ENCODE measurements at places on chromosomes 2 and 18.
A peak's percentile ranks its signal among the peaks of the same experiment; 100 is the strongest.

DNA sequence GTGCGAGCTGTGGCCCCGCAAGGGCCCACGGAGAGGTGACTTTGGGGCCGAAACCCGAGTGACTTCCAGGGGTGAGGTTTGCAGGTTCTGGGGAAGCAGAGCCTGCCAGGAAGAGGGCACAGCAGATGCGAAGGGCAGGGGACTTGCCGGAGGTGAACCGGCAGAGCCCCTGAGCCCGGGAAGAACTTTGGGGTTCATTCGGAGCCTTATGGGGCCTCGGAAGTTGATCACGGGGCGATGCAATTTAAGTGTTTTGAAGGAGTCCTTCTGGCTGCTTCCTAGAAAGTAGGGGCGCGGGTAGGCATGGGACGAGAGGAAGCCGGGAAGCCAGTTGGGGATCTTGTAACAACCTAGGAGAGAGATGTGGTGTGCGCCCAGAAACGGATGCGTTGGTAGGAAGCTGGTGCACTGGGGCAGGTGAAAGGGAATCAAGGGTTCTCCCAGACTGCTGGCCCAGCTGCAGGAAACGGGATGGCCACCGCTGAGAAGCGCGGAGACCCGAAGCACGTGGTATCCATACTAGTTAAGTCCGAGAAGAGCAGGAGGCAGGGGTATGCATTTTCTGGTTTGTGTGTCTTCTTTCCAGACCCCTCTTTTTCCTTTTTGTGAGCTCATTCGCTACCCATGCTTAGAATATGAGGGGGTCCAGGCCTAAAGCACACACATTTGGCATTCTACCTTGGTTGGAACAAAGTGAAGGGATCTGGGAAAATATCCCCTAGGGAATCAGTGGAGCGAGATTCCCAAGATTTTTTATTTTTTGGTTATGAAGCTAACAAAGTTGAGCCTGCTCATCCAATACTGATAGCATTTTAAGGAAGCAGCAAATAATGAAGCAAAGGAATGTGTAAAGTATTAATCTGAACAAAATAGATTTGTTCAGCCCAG is 758 bp downstream of the SCLY start:
- DNase-seq: peak; percentile 32

DNA sequence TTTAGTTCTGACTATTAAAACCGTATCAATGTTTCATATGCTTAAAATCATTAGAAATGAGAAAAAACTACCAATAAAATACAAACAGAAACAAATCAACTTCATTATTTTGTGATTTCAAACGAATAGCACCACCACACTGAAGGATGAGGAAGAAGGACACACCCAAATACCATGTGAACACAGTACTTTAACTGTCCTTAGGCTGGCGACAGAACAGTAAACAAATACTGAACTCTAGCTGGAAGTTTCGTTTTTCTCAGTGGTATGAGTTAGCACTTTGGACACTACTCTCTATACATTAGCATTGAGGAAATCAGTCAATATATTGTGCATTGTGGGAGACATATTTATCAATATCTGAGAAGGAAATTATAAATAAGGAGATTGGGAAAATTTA is 202.4 kb upstream of the AGAP1 start:
- DNase-seq: no peak

DNA sequence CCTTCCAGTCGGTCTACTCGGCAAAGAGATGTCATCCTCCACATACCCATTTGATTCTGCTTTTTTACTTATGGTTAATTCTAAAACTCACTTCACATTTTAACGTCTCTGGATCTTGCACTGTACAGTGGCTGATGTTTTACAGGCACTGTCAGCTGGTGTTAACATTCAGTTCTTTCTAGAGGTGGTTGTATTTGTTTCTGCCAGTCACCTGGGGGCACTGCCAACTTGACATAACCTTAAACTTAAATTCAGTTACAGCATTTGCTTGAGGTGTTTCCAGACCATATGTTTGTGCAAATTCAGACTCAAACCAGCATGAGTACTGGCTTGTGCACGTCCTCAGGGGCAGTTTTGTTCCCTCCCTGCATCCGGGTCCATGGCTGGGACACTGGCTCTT is 5.3 kb upstream of the TMEM185B start:
- DNase-seq: no peak

DNA sequence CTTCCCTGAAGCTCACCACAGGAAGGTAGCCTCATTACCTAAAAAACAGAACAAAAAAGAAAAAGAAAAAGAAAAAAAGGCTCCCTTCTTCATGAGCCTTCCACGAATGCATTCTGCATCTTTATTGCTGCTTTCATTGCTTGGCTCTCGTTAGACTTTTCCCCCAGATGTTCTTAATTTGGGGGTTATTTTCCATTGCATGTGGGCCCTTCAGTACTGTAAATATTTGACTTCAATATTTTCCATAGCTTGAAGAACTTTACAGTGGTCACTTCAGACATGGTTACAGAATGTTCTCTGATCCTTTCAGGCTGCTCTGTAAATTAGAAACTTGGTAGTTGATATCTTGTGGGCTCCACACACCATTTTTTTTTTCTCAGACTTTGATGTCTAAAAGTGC is 65.6 kb upstream of the COPS8 start:
- DNase-seq: peak; percentile 66

- no peak for DNase-seq
Observed at GRCh38 chr2:240961910-240962299, 36.5 kb upstream of the SNED1 start.

GRCh38 chr18:35822413-35822812 is 150.1 kb upstream of the RMP24 start:
- DNase-seq: no peak

GRCh38 chr2:126942427-126943203 is 43.9 kb downstream of the TEX51 start:
- DNase-seq: no peak

GRCh38 chr2:56292951-56293350 is 109.2 kb downstream of the CCDC85A start:
- DNase-seq: no peak

- DNase-seq: no peak
Observed at GRCh38 chr2:61677306-61677705, 139.2 kb upstream of the XPO1 start.

DNA sequence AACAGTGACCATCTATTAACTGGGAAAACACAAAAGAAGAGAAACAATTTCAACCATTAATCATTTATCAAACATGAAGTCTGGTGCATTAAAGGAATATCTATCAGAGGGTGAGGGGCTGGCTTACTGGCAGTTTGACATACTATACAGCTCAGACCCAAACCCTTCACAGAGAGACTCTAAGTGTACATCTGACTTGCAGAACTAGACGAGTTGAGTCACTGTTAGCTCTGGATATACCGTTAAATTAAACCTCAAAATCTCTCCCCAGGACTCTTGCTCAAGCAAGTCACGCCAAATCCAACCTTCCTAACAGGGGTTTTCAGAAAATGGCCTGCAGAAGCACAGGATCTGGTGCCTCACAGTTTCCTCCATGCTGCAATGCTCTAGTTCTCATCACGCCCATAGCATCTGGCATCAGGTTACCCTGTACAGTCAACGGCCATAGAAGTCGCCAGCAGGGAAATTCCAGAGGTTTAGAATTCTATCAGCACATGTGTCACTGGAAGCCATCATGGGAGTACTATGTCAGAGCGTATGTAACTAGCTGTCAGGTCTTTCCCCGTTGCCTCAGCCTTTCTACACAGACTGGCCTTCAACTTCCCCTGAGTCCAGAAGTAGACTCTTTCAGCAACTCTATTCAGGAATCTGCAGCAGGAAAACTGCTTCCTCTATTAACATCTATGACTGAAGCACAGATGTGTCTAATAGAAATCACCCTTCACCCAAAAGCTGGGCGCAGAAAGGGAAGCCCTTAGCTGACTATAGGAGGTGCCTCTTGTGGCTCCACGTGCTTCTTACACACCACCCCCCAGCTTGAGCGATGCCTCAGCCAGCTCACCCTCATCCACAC is 9.3 kb downstream of the TGOLN2 start:
- DNase-seq: peak; percentile 84

- DNase-seq: peak; percentile 96
Observed at GRCh38 chr2:9897331-9897737, 54.1 kb downstream of the TAF1B start.

GRCh38 chr2:152415231-152415642 is 80.3 kb downstream of the FMNL2 start:
- peak; percentile 50 for DNase-seq

DNA sequence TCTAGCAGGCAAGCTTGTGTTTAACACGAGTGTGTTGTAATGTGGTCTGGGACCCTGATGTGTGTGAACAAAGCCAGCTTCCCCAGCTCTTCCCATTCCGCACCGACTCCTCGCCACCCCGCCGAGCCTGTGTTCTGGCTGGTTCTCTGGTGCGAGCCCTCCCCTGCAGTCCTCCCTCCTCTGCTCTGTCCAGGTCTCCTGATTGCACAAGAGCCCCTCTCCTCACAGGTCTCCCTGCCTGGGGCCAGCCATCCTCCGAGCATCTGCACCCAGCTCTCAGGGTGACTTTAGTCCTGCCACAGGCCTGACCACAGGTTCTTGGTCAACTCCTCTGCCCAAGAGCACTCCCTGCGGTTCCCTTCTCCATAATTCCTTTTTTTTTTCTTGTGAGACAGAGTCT is 13.2 kb downstream of the SLC66A3 start:
- DNase-seq: no peak

DNA sequence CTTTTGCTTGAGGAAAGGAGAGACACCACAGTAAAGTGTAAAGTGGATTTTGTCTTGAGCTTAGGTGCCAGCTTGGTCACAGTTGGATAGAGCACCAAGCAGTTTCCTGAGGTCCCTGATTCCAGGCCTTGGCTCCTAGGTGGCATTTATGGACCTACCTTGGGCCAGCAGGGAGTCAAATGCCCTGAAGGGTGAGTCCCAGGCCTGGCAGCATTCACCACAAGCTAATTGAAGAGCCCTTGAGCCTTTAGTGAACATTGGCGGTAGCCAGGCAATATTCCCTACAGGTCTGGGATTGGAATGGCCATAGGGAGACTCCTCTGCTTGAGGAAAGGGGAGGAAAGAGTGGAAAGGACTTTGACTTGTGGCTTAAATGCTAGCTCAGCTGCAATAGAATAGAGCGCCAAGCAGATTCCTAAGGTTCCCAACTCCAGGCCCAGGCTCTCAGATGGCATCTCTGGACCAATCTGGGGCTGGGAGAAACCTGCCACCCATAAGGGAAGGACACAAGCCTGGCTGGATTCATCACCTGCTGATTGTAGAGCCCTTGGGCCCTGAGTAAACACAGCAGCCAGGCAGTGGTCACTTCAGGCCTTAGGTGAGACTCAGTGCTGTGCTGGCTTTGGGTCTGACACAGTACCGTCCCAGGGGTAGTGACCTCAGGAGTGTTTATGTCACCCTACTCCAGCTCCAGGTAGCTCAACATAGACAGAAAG is 137.5 kb upstream of the OTOS start:
- DNase-seq: no peak

- DNase-seq: peak; percentile 98
Observed at GRCh38 chr2:118668431-118669424, 178.7 kb downstream of the EN1 start.

- no peak for DNase-seq
Observed at GRCh38 chr2:61238219-61239012, 76.4 kb downstream of the C2orf74 start.

DNA sequence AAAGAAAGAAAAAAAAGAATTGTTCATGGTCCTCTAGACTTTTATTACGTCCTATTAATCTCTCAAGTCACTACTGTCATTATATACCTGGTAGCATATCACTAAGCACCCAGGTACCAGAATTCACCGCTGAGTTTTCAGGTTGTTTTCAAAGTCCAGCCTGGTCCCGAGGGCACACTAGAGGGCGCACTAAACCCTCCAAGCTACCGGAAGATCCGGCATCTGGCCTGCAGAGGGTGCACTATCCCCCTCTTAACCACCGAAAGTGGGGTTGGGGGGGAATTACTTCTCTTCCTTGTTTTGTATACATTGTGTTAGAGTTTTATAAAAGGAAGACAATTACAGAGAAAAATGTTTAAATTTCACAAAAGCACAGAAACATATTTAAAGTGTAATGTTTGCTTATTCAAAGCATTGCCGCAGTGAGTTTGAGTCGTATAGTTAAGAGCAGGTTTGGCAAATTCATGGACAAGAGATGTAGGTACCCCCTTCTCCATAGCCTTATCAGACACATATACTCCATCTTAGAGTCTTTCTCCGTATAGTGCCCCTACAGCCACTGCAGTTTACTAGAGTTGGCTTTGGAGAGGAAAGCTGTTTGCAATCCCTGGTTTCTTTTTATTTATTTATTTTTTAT is 19.2 kb downstream of the MOGAT1 start:
- peak; percentile 72 for DNase-seq

GRCh38 chr2:118638453-118638852 is 209.0 kb downstream of the EN1 start:
- no peak for DNase-seq

All from fibroblast of skin of abdomen (primary cell).